Cortex of kidney (tissue), 1 donor: ENCODE measurements at places on chromosomes 2 and 18.

- DNase-seq: no peak
These were observed 57.0 kb upstream of the ACTR3 start for GRCh38 chr2:113832795-113833290.

DNA sequence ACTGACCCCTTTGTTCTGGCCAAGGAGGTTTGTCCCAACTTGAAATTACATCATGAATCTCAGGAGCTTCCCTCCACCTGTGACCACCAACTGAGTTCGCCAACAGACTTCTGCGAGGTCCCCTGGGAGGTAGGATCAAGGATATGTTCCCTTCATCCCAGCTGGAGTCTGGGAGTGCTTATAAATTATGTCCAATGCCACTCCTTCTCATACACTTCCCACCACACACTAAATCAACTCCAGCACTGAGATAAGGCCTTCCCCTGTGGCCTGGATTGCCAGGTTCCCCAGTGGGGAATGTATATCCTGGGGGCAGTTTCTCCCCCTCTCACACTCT lies 99.2 kb downstream of the RND3 start:
- no peak for DNase-seq

- DNase-seq: no peak
These were observed 1527.3 kb upstream of the NXPH2 start for GRCh38 chr2:140307532-140307931.

DNA sequence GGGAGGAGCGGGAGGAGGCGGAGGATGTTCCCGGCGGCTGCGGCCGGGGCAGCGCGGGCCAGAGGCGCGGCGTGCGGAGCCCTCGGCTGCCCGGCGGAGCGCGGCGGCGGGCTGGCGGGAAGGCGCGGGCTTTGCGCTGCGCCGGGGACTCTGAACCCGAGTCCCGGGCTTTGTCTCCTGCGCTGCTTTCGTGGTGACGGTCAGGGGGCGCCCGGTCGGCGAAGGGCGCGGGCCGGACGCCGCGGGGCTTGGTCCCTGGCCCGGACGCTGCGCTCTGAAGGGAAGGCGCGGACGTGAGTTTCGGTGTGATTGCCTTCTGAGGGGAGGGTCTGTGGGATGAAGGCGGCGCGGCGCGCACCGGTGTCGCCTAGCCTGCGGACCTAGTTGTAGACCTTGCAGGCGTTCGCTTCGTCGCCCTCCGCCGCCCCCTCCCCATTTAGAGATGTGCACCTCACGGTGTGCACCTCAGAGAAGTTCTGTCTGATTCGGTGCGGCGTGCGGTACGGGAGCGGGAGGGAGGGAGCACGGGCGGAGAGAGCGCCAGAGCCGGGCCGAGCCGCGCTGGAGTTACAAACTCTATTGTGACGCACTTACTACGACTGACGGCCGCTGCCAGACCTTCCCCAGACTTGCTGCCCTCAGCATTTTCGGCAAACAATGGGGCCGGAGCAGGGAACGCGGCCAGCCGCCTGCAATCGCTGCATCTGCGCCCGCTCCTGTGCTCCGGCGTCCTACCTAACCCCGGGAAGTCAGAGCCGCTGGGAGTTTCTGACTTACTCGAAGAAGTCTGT lies 2.1 kb downstream of the BCL2L11 start:
- DNase-seq: no peak

GRCh38 chr2:144946263-144946662 lies 426.3 kb upstream of the ZEB2 start:
- no peak for DNase-seq

DNA sequence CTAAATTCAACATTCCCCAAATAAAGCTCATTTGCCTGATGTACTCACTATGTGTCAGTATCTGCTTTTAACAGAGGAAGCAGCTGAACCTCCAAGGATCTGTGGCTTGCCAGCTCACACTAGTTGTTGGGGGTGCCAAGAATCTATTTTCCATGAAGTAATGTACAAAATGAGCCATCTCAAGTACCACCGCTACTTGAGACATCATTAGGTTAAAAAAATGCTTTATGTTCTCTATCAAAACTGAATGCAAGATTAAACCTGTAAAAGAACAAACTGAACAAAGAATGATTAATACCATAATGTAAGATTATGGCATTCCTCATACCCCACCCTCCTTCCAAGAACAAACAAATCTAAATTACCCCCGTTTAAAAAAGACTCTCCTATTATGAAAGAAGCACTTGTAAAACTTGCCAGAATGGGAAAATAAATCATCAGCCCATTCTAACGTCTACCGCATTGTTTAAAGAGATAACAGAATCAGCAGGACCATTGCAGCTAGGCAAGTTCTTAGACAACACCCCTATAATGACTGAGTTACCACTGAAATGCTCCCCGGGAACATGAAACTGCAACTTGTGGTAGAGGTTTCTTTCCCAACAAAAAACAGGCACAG lies 471.6 kb downstream of the DLGAP1 start:
- no peak for DNase-seq

GRCh38 chr18:72492497-72492896 lies 51.6 kb downstream of the CBLN2 start:
- no peak for DNase-seq

GRCh38 chr2:195319112-195319460 lies 337.9 kb upstream of the SLC39A10 start:
- no peak for DNase-seq

DNA sequence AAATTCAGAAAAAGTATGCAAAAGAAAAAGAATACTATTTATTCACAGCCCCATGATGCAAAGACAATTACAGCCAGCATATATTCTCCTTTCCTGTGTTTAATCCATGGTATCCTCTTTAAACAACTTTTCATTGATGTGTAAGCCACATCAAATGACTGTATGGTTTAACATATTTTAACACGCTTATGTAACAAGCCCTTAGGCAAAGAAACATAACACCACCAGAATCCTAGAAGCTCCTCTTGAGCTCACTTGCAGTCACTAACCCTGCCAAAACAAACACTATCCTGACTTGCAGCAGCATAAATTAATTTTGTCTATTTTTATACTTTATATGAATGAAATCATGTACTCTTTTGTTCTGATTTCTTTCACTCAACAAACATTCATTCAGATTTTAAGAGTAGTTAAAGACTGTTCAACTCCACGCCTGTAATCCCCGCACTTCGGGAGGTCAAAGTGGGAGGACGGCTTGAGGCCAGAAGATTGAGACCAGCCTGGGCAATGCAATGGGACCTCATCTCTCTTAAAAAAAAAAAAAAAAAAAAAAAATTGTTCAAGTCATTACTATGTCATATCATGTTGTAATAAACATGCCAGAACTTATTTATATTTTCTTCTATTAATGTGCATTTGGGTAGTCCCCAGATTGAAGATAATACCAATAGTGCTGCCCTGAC lies 226.3 kb downstream of the NBAS start:
- DNase-seq: no peak

GRCh38 chr18:44981121-44981520 lies 300.4 kb downstream of the SETBP1 start:
- DNase-seq: no peak

GRCh38 chr2:143426296-143426695 lies 297.1 kb downstream of the ARHGAP15 start:
- DNase-seq: no peak

GRCh38 chr2:106885329-106885728 lies 638 bp downstream of the ST6GAL2 start:
- no peak for DNase-seq

DNA sequence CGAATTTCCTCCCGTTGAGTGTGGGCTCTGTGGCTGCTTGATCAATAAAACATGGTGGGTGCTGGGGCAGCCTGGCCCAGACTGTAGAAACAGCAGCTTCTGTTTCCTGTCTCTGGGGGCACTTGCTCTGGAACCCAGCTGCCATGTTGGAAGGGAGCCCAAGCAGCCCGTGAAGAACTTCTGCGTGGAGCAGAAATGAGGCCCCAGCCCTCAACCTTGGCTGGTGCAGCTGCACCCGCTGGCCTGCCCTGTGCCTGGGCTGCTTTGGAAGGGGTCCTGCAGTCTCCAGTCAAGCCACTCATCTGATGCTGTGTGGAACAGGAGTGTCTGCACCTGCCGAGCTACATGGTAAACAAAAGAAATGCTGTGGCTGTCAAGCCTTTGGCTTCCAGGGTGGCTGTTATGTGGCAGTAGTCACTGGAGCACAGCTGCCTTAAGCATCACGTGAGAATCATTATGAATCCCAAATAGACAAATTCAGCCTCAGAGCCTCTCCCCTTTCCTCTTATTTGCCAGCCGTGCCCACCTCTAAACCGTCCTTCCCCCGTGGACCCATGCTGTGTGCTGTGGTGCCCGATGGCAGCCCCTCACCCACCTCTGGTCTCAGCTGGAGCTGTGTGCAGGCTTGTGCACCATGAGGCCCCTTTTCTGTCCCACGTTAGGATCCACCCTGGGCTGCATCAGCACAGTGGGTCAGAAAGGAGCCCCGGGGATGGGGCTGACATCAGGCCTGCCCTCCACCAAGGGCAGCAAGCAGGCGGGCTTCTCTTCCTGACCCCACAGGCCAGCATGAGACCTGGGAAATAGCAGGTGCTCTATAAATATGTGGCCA lies 134.0 kb upstream of the HDAC4 start:
- no peak for DNase-seq

GRCh38 chr2:31304816-31305215 lies 70.9 kb downstream of the EHD3 start:
- DNase-seq: no peak

DNA sequence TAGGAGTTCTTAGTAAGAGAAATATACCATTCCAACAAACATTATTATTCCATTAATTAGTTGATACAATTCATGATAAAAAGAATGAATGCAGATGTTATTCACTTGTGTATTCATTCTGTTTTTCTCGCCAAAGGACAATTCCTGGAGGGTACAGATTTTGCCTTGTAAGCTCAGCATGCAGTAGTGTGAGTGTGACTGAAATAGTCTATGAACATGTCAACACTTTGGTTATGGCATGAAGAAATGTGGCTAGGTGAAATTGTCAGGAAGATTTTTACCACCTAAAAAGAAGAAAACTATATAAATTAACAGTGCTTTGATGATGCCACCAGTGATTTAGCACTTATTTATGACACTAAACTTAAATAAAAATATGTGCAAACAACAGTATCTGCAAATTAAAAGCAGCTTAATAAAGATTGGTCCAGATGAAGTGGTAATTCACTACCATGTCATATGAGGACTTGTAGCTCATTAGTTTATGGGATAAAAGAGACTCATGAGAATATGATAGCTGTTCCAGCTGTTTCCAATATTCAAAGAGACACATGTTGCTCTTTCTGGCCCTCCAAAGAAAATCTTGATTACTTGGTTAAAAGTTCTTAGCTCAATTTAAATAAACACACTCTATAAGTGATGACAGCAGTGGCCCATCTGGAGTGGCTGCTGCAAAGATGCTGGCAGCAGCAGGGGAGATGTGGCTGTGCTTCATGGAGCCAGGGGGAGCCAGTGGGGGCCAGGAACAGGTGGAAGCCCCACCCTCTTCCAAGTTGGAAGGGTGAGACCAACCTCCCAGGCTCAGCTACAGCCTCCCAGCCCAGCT lies 165.0 kb downstream of the CDH19 start:
- DNase-seq: no peak

DNA sequence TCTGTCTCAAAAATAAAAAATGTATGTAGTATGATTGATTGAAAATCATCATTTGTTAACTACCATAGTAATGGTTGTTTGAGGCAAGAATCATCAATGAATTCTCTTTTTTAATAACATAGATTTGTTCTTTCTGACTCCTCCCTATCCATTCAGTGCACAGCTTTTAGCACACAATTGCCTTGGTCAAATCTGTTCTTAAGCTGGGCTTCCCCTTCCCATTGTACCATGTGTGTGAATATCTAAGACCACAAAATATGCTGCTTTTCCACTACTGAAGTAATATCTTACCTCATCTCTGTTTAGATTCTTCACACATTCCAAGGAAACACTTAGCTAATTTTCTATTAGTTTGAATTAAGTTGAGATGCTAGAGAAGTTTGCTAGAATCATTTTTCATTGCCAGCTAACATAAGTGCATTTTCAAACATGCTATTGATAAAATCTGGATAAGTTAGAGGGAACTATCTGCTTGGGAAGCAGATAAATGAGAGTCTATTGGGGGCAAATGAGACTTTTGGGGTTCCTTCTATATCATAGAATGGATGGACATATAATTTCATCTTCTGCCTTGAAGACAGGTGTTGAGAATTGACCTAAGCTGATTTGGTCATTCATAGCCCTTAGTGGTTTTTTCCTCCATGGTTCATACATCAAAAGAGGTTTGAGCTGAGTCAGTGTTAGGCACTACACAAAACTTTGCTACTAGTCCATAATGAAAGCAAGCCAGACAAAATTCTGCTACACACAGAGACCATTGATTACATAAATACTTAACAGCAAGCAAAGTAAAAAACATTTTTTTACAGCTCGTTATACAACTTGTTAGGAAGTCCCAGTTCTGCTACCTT lies 231.9 kb downstream of the PLCL1 start:
- DNase-seq: no peak

DNA sequence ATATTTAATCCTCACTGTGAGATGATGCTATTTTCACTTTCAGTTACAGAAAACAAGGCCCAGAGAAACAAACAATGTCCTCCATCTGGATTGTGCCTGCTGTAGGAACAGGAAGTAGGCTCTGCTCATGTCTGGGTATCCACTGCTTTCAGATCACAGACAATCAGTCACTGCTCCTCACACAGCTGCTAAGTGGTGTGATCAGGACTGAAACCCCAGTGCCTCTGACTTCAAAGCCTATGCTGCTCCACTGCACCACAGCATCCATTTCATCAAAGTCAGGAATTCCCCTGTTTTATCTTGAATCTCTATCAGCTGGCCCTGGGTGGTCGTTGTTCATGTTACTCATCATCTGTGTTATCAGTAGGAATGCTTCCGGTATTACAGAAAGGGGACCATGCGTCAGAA lies 303.8 kb upstream of the TRIB2 start:
- no peak for DNase-seq
